ENCODE measurements at places on chromosomes 4 and X. TPM values are rescaled to one million over a fixed set of nuclear protein-coding genes. Genes with fewer than 3 reads are reported as not detected.

DNA sequence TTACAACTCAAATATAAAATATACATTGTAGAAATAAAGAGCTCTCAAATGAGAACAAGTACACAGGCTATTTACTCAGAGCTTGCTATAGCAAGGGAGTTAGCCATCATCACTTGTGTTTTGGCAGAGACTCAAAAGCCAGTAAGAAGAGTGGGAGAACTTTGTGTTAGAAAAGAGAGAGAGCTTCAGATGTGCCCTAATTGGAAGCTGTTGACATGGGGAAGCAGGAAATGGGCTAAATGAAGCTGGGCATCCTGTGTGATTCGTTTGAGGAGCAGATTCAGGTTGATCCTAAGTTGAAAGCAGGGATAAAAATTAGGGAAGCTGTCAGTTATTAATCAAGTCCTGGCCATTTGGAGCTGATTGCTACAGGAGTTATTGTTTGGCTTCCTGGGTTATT lies 207.4 kb upstream of the MAOA start:
- DNase-seq = no peak

SLIT2 gene
- 11.0 TPM for total RNA-seq

DNA sequence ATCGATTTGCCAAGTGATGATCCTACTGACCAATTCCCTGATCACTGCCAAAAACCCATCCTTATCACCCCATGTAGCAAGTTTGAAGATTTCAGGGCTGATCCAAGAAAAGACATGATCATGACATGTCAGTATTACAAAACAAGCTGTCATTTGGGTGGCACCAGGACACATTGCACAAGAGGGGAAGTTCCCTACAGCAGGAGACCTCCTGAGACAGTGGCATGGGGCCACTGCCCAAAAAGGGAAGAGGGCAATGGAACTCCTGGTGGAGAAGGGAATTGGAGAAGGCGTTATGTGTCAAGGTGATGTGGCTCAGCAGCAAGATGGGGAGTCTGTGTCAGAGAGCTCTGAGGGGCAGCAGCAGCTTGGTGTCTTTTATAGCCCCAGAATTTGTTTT lies 43.4 kb downstream of the ZNF182 start:
- DNase-seq = no peak

DNA sequence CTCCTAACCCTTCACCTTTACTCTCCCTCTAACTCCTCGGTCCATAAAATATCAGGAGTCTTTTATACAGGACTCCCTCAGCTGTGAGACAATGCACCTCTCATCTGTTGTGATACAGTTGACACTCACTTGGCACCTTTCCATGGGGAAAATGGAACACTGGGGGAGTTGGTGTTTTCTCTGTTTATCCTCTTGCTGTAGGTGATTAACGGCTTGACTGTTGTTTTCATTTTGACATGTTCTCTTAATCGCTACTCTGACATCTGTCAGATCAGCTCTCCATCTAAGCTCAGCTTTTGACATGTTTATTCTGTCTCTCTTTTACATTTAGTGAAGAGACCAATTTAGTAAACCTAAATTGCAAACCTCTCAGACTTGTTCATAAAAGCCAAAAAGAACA lies 604.8 kb downstream of the TRAM1L1 start:
- no peak for DNase-seq

DNA sequence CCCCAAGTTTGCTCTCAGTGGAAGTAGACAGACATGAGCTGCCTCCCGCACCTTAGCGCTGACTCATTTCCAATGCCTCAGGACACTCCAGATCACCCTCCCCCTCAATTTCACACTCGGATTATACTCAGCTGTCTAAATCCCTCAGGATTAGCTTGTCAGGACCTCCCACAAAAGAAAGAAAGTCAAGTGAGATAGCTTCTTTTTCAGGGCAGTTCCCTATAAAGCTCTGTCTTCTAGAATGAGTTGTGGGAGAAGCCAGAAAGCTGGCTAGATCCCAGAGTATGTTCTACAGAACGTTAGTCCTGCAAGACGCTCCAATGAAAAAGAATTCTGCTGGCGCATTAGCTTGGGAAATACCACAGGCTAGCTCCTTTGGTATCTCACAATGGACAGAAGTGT lies 51.2 kb upstream of the MTNR1A start:
- DNase-seq = no peak

GRCh38 chr4:55354648-55355047 lies 8.6 kb downstream of the SRD5A3 start:
- no peak for DNase-seq

CCNB3 gene
- 0.41 TPM for total RNA-seq

ZAR1 gene
- 0.41 TPM for total RNA-seq

ARX gene
- total RNA-seq = 6.1 TPM
